ENCODE measurements at places on chromosomes 11 and 22. TPM values are rescaled to one million over a fixed set of nuclear protein-coding genes. Genes with fewer than 3 reads are reported as not detected.

Gene OR10A5
- not detected for total RNA-seq

Gene YPEL1
- total RNA-seq, result 1.1 TPM

Gene DDX25
- total RNA-seq, result not detected

Gene MISFA
- total RNA-seq, result 1.1 TPM

Gene GDPD4
- total RNA-seq, result not detected

Gene DRAP1
- total RNA-seq, result 339 TPM

DNA sequence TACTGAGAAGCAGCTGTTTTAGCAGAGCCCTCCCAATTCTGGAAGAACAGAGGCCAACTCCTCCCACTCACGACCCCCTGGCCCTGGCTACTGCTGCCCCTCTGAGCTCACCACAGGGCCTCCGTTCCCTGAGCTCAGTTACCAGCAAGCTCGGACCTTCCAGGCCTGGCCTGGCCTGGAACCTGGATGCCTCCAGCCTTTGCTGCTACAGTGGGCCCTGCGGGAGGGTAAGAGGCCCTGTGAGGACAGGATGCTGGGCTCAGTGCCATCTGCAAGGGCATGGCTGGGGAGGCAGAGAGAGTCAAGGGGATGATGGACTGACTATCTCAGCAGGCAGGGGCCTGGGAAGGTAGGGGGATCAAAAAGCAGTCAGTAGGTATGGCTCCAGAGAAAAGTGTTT, 209.9 kb upstream of the NCAM1 start:
- no peak for DNase-seq
- no peaks in the 10 kb centered on the region for H3K36me3 ChIP-seq
- H3K27ac ChIP-seq, result no peak overlapping the region
- no peaks in the 10 kb centered on the region for H3K27me3 ChIP-seq
- H3K4me1 ChIP-seq, result no peaks in the 10 kb centered on the region
- H3K4me3 ChIP-seq, result no peak overlapping the region

- no peak for DNase-seq
- H3K27ac ChIP-seq, result no peak overlapping the region
- no peak overlapping the region for H3K4me3 ChIP-seq
- H3K36me3 ChIP-seq, result no peaks in the 10 kb centered on the region
Observed at GRCh38 chr11:6110011-6110410, 2.5 kb downstream of the OR56B4 start.

GRCh38 chr11:776561-777287, 563 bp downstream of the GATD1 start:
- peaks cover 13% of the 10 kb centered on the region for H3K4me1 ChIP-seq
- peak overlapping the region; percentile 99 for H3K4me3 ChIP-seq
- H3K27me3 ChIP-seq, result no peaks in the 10 kb centered on the region

DNA sequence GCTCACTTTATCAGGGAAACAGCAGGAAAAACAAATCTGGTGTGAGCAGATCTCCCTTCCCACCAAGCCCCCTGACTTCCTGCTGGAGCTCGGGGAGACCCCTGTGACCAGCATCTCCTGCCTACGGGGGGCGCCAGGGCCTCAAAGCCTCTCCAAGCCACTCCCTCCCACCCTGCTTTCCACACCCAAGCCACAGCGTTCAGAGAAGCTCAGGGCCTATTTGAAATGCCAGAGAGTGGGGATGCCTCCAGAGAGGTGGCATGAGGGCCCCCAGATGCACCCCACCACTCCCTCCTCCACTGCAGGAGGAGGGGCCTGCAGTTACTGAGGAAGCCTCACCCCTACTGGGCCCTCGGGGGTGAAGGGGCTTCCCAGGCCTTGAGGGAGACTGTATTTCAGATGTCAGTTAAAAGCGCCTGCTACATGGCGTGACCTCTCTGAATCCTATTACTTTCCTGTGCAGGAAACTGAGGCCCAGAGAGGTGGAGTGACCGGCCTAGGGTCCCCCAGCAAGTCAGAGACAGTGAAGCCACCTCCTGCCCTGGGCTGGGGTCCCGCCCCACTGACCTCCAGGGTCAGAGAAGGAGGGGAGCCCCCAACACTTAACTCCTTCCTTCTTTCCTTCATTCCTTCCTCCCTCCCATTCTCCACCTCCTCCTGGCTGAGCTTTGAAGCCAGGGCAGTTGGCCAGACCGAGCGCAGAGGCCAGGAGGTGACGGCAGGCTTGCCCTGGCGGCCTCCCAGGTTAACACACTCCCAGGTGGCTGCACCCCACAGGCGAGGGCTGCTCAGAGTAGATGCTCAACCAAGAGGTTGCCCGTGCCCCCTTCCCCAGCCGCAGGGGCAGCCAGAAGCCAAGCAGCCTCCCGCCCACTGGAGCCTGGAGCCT, 6.0 kb upstream of the CDKN1C start:
- peaks cover 26% of the 10 kb centered on the region for H3K4me1 ChIP-seq
- DNase-seq, result peak; percentile 30
- peak overlapping the region; percentile 19 for H3K27ac ChIP-seq
- no peaks in the 10 kb centered on the region for H3K27me3 ChIP-seq
- H3K36me3 ChIP-seq, result no peaks in the 10 kb centered on the region

DNA sequence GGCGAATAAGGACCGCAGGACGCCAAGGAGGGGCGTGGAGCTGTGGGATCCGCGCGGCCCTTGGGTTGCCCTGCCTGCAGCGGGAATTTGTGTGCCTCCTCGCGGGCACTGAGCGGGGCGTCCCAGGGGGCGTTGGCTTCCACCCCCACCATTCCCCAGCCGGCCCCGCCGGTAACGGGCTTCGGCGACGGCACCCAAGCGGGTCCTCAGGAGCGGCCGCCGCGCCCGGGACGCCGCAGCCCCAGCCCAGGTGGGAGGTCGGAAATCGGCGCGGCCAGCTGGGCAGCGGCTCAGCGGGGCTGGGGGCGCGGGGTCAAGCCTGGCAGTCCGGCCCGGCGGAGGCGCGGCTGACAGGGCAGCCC, 320 bp downstream of the CLTCL1 start:
- H3K4me3 ChIP-seq, result peak overlapping the region; percentile 80
- H3K36me3 ChIP-seq, result no peaks in the 10 kb centered on the region
- peak overlapping the region; percentile 32 for H3K27ac ChIP-seq
- no peak for DNase-seq
- peaks cover 17% of the 10 kb centered on the region for H3K4me1 ChIP-seq

DNA sequence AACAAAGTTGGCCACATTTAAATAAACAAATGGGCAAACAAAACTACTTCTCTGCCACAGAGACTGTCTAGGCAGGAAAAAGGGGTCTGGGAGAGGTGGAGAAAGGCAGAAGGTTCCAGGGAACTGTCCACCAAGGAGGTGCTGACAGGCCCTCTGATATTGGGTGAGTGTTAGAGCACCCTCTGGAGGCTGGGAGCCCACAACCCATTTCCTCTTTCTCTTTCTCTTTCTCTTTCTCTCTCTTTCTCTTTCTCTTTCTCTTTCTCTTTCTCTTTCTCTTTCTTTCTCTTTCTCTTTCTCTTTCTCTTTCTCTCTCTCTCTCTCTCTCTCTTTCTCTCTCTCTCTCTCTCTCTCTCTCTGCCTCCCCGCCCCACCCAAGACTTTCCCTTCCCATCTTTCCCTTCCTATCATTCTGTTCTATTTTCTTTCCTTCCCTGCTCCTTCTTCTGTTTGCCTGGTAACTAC, 912.8 kb downstream of the DLG2 start:
- peak; percentile 6 for DNase-seq
- H3K27ac ChIP-seq, result no peak overlapping the region
- H3K4me3 ChIP-seq, result no peak overlapping the region
- no peaks in the 10 kb centered on the region for H3K36me3 ChIP-seq
- H3K4me1 ChIP-seq, result no peaks in the 10 kb centered on the region

DNA sequence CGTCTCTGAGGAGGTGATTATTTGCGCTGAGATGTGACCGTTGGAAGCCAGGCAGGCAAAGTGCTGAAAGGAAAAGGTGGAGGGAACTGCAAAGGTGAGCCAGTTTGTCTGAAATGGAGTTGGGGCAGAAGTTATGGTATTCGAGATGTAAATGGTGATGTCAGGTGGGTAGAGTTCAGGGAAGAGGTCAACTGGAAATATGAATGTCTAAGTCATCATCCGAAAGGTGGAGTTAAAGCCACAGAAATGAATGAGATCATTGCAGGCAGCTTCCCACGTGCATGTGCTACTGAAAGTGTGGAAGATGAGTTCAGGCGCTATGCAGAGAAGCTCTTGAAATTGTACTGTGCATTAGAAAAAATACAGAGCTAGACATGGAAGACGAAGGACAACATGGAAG, 2.2 kb upstream of the BPIFC start:
- peaks cover 15% of the 10 kb centered on the region for H3K27me3 ChIP-seq
- H3K27ac ChIP-seq, result no peak overlapping the region
- H3K4me1 ChIP-seq, result peaks cover 3% of the 10 kb centered on the region
- H3K4me3 ChIP-seq, result no peak overlapping the region
- peak; percentile 7 for DNase-seq
- no peaks in the 10 kb centered on the region for H3K36me3 ChIP-seq

GRCh38 chr11:33445761-33446161, 188.6 kb downstream of the HIPK3 start:
- H3K4me1 ChIP-seq, result peaks cover 16% of the 10 kb centered on the region
- H3K4me3 ChIP-seq, result no peak overlapping the region
- H3K27me3 ChIP-seq, result no peaks in the 10 kb centered on the region
- H3K36me3 ChIP-seq, result no peaks in the 10 kb centered on the region

GRCh38 chr11:36590513-36590912, 3.8 kb upstream of the IFTAP start:
- H3K36me3 ChIP-seq, result no peaks in the 10 kb centered on the region
- no peak overlapping the region for H3K27ac ChIP-seq
- H3K27me3 ChIP-seq, result no peaks in the 10 kb centered on the region
- DNase-seq, result no peak

DNA sequence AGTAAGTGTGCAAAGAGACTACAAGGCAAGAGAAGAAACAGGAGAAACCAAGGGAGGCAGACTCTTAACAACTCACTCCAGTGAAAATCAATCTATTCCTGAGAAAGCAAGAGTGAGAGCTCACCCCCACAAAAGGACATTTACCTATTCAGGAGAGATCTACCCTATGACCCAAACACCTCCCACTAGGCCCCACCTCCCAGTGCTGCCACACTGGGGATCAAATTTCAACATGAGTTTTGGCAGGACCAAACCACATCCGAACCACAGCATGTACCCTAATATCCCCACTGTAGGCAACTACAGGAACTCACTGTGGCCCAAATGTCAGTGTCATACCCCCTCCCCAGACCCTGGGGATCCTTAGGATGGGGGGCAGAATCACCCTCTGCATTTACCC, 526.2 kb upstream of the B3GAT1 start:
- H3K4me1 ChIP-seq, result no peaks in the 10 kb centered on the region
- H3K4me3 ChIP-seq, result no peak overlapping the region
- H3K36me3 ChIP-seq, result no peaks in the 10 kb centered on the region
- H3K27me3 ChIP-seq, result no peaks in the 10 kb centered on the region
